ENCODE measurements at places on chromosomes 5 and 9.

DNA sequence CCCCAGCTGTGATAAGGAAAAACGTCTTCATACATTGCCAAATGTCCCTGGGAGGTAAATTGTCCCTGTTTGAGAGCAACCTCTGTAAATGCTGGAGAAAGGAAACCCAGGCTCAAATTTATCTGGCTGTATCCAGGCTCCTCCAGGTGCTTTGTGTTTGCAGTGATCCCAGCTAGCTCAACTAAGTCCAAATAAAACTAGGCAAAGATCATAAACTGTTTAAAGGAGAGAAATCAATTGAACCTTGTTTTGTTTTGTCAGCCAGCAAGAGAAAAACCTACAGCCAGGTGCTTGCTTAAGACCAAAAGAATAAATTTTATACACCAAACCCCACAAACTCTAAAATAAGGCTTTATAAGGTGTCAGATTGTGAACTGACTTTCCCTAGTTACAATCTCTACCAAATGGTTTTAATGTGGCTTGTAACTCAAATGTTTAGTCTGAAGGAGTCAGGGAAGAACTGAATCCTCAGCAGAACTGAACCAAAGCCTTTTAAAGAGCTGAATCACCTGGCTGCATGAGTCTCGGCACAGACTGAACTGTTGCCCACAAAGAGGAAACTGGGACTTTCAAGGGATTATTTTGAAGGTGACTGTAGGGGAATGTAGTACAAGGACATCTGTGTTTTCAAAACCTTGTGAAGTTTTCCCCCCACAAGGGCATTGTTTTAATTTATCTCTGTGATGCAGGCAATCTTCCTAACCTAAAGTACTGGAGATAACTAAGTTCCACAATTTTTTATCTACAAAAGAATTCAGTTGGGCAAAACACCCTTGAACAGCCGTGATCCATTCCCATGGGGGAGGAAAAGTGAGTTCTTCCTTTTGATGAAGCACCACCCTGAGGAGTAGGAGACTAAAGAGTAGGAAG is 201.7 kb upstream of the TARS1 start:
- no peak for DNase-seq

- no peak for DNase-seq
These were observed 159.2 kb upstream of the ALDH1B1 start for GRCh38 chr9:38233343-38233742.

- DNase-seq: peak; percentile 42
These were observed 2.7 kb upstream of the LHX2 start for GRCh38 chr9:124008694-124009530.

DNA sequence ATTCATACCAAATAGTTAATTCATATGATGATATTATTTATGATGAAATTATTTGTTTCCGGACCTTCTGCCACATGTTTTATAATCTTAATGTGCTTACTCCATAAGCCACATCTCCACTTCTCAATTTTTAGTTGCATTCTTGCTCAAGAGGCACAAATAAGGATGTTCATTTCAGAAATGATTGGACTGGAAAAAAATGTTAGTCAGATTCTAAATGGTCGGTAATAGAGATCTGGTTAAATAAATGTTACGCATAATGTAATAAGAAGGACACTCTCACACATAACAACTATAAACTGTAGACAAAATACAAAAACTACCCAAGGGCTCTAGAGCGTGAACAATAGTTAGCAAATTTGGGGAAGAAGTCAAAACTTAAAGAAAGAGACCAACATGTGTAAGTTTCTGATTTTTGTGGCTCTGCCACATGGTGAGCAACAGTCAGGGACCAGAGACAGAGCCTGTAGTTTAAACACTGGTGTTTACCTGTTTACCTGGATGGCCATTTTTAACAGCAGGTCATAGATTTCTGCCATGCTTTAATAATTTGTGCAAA is 554.3 kb upstream of the CLINT1 start:
- no peak for DNase-seq

DNA sequence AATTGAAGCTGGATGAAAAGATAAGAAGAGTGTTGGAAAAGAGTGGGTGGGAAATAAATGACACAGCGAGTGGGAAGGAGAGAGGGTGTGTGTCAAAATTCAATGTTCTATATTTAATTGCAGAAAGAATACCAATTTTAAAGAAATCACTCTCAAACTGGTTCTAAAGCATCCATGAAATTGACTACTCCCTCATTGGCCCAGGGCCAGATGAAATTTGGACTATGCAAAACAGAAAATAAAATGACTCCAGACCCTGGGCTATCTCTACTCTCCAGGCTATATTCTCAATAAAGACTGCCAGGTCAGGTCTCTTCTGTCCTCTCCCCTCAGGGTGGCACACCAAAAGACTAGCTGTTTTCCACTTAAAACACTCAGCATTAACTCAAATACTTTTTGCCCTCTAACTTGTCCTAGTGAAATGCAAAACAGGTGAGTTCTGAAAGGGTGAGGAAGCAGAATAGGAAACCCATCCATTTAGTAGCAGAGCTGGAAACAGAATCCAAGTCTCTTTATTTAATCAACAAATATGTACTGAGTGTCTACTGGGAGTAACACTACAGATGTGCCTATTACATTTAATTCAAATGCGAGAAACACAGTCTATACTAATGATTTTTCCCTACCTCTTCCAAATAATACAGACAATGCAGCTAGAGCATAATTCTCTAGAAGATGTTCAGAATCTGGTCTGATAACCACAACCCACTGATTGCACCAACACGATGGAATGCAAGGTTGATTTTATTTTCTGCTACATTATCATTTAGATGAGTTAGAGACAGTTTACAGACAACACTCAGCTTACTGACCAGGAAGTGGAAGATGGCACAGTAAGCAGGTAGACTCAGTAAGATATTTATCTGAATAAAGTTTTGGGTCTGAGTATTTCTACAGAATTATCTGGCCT is 42.1 kb downstream of the EFCAB9 start:
- DNase-seq: no peak

- no peak for DNase-seq
These were observed 141.5 kb upstream of the FER start for GRCh38 chr5:108606185-108606584.

DNA sequence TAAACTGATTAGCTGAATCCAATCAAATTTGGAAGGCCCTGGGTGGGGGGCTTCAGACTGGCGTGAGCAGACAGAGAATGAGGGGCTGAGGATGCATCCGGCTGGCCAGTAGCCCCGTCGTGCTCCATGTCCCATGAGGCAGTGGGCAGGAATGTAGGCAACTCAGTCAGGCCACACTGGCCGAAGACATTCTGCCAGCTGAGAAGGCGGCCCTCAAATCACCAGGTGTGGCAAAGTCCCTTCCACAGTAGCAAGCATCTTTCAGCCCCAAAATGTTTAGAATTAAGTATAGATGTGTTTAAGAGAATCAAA is 25.7 kb upstream of the LAMC3 start:
- no peak for DNase-seq

Data from NCI-H1105 treated with DMSO at 0.1 percent for 48 hours (cell line).